PC-3 (cell line): ENCODE measurements at places on chromosomes 12 and 14. TPM values are rescaled to one million over a fixed set of nuclear protein-coding genes. Genes with fewer than 3 reads are reported as not detected.

The HOXC9 gene
- 1.5 and 1.8 TPM in 2 replicates for total RNA-seq

The PIANP gene
- not detected in 2 replicates for total RNA-seq

The ASPG gene
- total RNA-seq, result 0.22 TPM in 1 of 2 replicates, not detected in the other

The BDKRB2 gene
- total RNA-seq, result 0.06 and 0.07 TPM in 2 replicates
